ENCODE measurements at places on chromosomes 4 and X.

- H3K27me3 ChIP-seq: no peaks in the 10 kb centered on the region
- H3K27ac ChIP-seq: no peak overlapping the region
- H3K36me3 ChIP-seq: no peaks in the 10 kb centered on the region
- peaks cover 2% of the 10 kb centered on the region for H3K4me1 ChIP-seq
Measured at GRCh38 chrX:103845165-103845653, 13.2 kb upstream of the RAB9B start.

GRCh38 chrX:9873952-9874351, 87.7 kb downstream of the SHROOM2 start:
- no peaks in the 10 kb centered on the region for H3K4me1 ChIP-seq
- no peaks in the 10 kb centered on the region for H3K36me3 ChIP-seq
- peaks cover 15% of the 10 kb centered on the region for H3K27me3 ChIP-seq
- no peak overlapping the region for H3K4me3 ChIP-seq
- no peak overlapping the region for H3K27ac ChIP-seq
- peak; percentile 74 for DNase-seq

DNA sequence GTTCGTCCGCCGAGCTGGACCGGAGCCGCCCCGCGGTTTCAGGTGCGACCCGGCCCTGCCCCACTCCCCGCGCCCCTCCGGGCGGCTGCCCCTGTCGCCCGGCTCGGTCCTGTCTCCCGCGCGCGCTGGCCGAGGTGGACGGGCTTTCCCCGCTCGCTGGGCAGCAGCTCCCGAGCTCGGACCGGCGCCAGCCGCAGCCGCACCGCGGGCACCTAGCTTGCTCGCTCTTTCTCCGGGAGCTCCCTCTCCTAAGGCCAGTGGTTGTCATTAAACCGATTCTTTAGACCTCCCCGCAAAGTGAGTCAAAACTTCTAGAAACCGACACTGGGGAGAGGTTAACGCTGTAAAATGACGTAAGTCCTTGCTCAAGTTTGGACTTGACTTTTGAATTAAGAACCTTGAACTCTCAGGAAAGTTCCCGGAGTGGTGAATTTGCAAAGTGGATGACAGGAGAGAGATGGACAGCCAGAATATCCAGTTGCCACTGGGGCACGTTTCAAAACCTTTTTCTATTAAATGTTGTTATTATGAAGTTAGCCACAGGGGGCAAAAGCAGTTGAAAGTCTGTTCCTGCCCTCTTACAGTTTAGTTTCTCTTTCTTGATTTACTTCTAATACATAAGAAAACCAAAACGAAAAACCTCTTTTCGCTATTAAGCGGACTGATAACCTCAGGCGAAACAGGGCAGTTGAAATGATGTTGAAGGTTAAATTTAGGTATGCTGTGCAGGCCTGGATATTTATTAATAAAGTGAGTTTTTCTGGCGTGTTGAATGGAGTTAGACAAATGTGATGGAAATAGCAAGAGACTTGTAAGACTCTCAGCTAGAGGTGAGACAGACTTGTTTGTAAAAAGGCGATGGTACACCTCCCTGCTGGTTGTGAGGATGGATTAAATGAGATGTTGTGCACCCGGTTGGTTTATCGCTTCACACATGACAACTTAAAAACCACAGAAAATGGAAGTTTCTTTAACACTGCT, 847 bp downstream of the PI4K2B start:
- peaks cover 21% of the 10 kb centered on the region for H3K4me1 ChIP-seq
- peaks cover 30% of the 10 kb centered on the region for H3K36me3 ChIP-seq
- H3K27me3 ChIP-seq: no peaks in the 10 kb centered on the region
- DNase-seq: peak; percentile 83

DNA sequence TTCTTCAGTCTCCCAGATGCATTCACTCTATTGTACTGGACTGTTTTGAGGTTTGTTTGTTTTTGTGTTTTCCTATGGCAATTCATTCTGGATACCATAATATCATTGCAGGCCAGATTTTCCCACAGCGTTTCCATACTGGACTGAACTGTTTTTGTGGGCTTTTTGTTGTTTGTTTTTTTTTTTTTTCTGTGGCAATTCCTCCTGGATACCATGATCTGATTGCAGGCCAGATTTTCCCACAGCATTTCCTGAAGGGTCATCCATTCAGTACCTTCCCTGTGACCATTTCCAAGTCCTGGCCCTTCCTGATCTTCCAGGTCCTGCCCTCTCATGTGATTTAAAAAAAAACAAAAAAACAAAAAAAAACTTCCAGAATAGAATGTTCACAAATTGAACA, 33.9 kb upstream of the FAM241A start:
- H3K36me3 ChIP-seq: no peaks in the 10 kb centered on the region
- no peak overlapping the region for H3K27ac ChIP-seq
- DNase-seq: no peak
- H3K27me3 ChIP-seq: no peaks in the 10 kb centered on the region
- peaks cover 17% of the 10 kb centered on the region for H3K4me1 ChIP-seq

- peaks cover 7% of the 10 kb centered on the region for H3K27me3 ChIP-seq
- H3K36me3 ChIP-seq: no peaks in the 10 kb centered on the region
- DNase-seq: no peak
- H3K4me1 ChIP-seq: no peaks in the 10 kb centered on the region
Measured at GRCh38 chr4:41178372-41179370, 35.7 kb downstream of the APBB2 start.

DNA sequence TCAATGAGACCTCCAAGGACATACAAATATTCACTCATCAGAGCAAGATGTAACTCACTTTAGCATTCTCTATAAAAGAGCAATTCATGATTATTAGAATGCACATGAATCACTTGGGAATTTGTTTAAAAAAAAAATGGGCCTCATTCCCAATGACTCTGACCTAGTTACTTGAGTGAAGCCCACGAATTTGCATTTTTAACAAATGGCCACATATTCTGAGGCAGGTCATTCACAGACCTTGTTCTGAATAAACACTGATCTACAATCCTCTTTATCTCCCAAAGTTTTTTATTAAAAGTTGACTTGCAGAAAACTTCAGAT, 255.1 kb upstream of the VEGFC start:
- H3K27me3 ChIP-seq: peaks cover 6% of the 10 kb centered on the region
- no peaks in the 10 kb centered on the region for H3K36me3 ChIP-seq
- no peak overlapping the region for H3K4me3 ChIP-seq
- H3K4me1 ChIP-seq: no peaks in the 10 kb centered on the region
- DNase-seq: no peak
- no peak overlapping the region for H3K27ac ChIP-seq

DNA sequence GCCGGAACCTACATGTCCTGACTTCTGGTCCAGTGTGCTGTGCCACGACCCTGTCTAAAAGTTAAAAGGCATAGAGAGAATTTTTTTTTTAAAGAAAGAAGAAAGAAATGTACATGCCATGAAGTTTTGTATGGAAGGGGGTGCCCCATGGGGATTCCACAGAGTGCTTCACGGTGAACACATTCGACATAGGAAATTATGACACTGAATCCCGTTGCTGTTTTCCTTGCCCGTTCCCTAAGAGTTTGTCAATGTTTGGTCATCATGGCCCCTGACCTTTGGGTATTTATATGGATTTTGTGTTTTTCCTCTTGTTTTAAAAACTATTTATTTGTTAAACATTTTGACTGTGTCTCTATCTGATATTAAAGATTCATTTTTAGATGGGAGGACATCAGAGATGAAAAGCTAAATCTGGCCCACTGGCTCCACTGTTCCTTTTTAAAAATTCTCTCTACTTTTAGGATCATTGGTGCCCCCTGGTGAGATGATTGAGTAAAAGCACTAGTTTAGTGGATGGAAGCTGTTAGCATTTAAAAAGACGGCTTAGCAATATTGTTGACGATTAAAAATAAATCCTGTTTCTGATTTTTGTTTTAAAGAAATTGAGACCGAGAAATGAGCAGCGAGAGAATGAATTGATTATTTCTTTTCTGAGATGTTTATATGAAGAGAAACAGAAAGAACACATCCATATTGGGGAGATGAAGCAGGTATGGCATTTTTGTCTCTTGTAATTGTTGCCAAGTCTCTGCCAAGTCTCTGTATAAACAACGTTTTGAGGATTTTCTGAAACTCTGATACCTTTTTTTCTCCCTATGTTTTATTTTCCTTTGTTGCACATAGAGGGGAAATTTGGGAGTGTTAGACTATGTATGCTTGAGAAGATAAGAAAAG, 75.0 kb downstream of the PTTG2 start:
- H3K4me3 ChIP-seq: no peak overlapping the region
- H3K36me3 ChIP-seq: peaks cover 16% of the 10 kb centered on the region
- peak; percentile 82 for DNase-seq
- H3K27ac ChIP-seq: no peak overlapping the region
- H3K4me1 ChIP-seq: no peaks in the 10 kb centered on the region

DNA sequence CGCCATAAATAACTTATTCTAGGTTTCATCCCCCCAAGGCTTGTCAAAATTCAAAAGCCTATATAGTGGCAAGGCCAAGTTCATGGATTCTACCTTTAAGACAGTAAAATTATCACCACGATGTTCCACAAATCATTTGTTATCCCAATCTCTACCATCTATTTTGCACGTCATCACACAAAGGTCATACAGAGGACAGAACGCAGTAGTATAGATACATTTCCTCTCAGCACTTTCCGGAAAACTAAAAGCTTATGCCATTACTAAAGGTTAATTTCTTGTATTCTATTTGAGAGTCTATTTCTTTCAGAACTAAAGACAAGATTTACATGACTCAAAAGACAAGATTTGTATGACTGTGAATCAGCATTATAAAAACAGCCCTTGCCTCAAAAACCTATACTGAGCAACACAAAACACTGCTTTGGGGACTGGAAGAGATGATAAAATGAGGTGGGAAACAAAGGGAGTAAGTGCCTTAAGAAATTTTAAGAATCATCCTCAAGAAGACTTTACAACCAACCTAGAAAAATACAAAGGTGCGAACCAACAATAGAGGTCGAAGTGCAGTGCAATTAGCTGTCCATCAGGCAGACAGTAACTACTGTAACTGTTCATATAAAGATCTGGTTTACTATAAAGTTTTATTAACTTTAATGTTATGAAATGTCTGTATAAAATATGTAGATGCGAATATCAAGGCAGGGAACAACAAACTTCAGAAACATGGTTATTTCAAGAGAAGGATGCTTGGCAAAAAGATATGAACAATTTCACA, 7.6 kb downstream of the UBE2D3 start:
- peaks cover 64% of the 10 kb centered on the region for H3K36me3 ChIP-seq
- no peaks in the 10 kb centered on the region for H3K27me3 ChIP-seq
- peak overlapping the region; percentile 86 for H3K27ac ChIP-seq
- peak overlapping the region; percentile 81 for H3K4me3 ChIP-seq
- DNase-seq: peak; percentile 78

- no peaks in the 10 kb centered on the region for H3K27me3 ChIP-seq
- DNase-seq: no peak
- no peak overlapping the region for H3K27ac ChIP-seq
- no peaks in the 10 kb centered on the region for H3K4me1 ChIP-seq
- no peak overlapping the region for H3K4me3 ChIP-seq
- no peaks in the 10 kb centered on the region for H3K36me3 ChIP-seq
Measured at GRCh38 chr4:92172203-92172602, 131.6 kb upstream of the GRID2 start.

- no peak overlapping the region for H3K4me3 ChIP-seq
- peaks cover 35% of the 10 kb centered on the region for H3K4me1 ChIP-seq
- peaks cover 1% of the 10 kb centered on the region for H3K36me3 ChIP-seq
- peaks cover 58% of the 10 kb centered on the region for H3K27me3 ChIP-seq
- H3K27ac ChIP-seq: no peak overlapping the region
Measured at GRCh38 chr4:48047896-48048295, 31.3 kb downstream of the NIPAL1 start.

- peaks cover 67% of the 10 kb centered on the region for H3K36me3 ChIP-seq
- no peak overlapping the region for H3K27ac ChIP-seq
- no peak overlapping the region for H3K4me3 ChIP-seq
- no peak for DNase-seq
- H3K4me1 ChIP-seq: peaks cover 11% of the 10 kb centered on the region
Measured at GRCh38 chr4:153366486-153366885, 22.0 kb downstream of the MND1 start.

DNA sequence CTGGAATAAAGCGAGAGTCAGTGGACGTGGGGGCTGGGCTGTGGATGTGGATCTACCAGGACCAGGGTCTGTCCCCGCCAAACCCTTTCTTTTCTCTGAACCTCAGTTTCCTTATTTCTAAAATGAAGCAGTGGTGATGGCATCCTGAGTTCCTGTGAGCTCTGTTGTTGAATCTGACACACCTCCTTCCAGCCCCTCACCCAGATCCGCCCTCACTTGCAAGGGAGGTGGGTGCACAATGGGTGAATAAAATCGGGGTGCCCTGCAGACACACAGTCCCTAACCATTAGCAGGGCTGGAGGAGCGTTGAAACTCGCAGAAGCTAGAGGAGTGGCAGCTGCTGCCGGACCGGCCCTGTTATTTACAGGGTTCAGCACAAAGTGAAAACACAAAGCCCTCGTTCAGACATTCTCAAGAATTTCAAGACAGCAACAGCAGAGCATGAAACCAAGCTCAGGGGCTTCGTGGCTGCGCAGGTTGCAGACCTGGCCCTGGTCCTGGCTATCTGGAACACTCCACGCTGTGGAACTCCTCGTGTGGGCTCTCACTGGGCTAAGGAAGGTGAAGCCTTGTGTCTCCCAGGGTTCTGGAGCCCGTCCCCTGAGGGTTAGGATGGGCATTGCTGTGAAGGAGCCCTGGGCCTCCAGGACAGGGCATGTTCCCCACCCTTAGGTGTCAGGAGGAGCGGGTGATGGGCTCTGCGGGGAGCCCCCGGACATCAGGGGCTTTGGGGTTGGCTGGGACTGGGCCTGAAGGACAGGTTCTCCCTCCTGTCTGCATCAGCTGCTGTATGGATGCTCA, 42.9 kb downstream of the PSAPL1 start:
- H3K27me3 ChIP-seq: no peaks in the 10 kb centered on the region
- no peak overlapping the region for H3K4me3 ChIP-seq

GRCh38 chr4:150572704-150573504, 9.0 kb upstream of the MAB21L2 start:
- H3K4me1 ChIP-seq: peaks cover 9% of the 10 kb centered on the region
- DNase-seq: no peak
- peaks cover 3% of the 10 kb centered on the region for H3K36me3 ChIP-seq
- no peaks in the 10 kb centered on the region for H3K27me3 ChIP-seq
- peak overlapping the region; percentile 9 for H3K27ac ChIP-seq

DNA sequence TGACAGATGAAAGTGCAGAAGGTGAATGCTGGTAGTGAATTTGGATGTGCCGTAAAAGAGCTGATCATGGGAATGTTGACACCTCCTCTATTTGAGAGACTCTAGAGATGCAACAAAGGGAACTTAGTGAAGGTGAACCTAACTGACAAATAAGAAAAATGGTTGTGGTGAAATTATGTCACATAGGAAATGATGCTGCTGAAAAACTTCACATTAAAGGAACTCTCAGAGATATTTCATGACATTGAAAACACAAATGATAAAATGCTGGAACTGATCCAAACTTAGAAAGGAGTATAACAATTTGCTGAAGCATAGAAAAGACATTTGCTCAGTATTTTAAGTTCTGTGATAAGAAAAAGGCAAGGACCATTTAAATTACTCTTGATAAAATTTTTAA, 31.9 kb downstream of the MGAT4D start:
- no peaks in the 10 kb centered on the region for H3K36me3 ChIP-seq
- DNase-seq: no peak
- H3K27ac ChIP-seq: no peak overlapping the region
- H3K4me3 ChIP-seq: no peak overlapping the region

DNA sequence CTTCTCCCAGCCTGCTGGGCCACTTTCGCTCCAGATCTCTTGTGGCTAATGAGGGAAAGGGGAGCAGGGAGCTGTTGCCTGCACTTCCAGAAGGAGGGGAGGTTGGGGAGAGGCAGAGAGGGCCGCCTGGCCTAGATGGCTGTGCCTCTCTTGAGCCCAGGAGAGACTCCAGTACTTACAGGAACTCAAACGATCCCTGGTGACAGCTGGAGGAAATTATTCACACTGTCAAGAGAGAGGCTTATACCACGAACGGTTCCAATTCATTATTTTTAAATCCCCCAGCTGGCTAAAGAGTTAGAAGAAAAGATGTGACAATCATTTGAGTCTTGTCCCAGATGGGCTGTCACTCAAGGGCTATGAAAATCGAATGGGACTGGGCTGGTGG, 96.1 kb downstream of the PHKA2 start:
- no peaks in the 10 kb centered on the region for H3K36me3 ChIP-seq
- no peak overlapping the region for H3K4me3 ChIP-seq
- no peak overlapping the region for H3K27ac ChIP-seq
- no peaks in the 10 kb centered on the region for H3K27me3 ChIP-seq
